ENCODE measurements at places on chromosomes 3 and 15. TPM values are rescaled to one million over a fixed set of nuclear protein-coding genes. Genes with fewer than 3 reads are reported as not detected.
A peak's percentile ranks its signal among the peaks of the same experiment; 100 is the strongest.

DNA sequence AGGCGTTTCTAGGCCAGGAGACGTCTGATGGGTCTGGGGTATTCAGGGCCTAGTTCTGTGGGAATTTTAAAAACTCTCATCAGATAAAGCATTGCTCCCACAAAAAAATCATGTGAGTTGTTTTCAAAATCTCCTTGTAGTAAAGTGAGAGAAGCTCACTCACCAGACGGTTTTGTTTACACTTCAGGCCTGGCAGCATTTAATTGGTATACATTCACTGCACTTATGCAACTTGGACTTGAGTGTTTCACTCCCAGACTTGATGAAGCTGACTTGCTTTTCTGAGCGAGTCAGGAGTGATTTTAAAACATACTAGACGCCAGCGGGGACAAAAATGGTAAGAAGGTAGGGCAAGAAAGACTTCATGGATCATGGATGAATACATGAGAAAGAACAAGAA is 75.2 kb downstream of the SLCO3A1 start:
- no peak overlapping the region for H3K27ac ChIP-seq
- no peak overlapping the region for H3K4me3 ChIP-seq
- no peak for DNase-seq

DNA sequence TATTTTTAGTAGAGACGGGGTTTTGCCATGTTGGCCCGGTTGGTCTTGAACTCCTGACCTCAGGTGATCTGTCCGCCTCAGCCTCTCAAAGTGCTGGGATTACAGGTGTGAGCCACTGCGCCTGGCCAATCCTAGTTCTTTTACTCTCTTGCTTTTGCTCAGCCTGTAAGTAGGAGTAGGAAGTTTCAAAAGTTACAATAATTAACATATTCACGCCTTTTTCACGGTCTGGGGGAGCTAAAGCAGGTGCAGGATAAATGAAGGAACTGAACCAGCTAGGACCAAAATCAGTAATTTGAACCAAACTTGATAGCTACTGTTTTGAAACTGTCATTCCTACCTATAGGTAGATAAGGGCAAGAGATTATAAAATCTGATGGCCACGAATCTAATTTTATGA is 98.5 kb downstream of the CACNA1D start:
- H3K27me3 ChIP-seq, result no peaks in the 10 kb centered on the region
- no peak for DNase-seq
- H3K27ac ChIP-seq, result no peak overlapping the region
- no peaks in the 10 kb centered on the region for H3K4me1 ChIP-seq
- H3K36me3 ChIP-seq, result no peaks in the 10 kb centered on the region

- no peak overlapping the region for H3K27ac ChIP-seq
- H3K4me1 ChIP-seq, result no peaks in the 10 kb centered on the region
- H3K36me3 ChIP-seq, result peaks cover 52% of the 10 kb centered on the region
- no peak for DNase-seq
Measured at GRCh38 chr3:158739078-158739477, 6.8 kb upstream of the RARRES1 start.

DNA sequence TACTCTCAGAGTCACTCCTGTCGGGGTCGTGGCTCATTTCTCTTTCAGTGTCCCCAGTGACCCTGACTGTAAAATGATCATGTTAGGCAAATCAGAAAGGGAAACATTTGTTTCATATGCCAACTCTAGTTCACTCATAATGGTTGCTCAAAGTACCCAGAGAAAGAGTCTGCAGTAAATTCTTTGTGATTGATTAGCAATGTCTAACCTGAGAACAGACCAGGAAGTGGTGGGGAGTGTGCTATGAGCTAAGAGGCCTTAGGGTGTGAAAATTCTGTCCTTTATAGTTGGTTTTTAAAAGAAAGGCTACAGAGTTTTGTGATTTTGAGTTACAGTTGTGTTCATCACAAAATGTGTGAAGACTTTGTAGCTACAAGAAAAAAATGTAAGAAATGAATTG is 108.9 kb downstream of the EDEM1 start:
- H3K27me3 ChIP-seq, result no peaks in the 10 kb centered on the region
- no peak overlapping the region for H3K4me3 ChIP-seq
- H3K27ac ChIP-seq, result no peak overlapping the region
- no peak for DNase-seq
- no peaks in the 10 kb centered on the region for H3K36me3 ChIP-seq

GRCh38 chr3:36944012-36944640 is 728 bp downstream of the TRANK1 start:
- DNase-seq, result peak; percentile 87
- no peaks in the 10 kb centered on the region for H3K36me3 ChIP-seq
- no peaks in the 10 kb centered on the region for H3K27me3 ChIP-seq
- peak overlapping the region; percentile 79 for H3K4me3 ChIP-seq

DNA sequence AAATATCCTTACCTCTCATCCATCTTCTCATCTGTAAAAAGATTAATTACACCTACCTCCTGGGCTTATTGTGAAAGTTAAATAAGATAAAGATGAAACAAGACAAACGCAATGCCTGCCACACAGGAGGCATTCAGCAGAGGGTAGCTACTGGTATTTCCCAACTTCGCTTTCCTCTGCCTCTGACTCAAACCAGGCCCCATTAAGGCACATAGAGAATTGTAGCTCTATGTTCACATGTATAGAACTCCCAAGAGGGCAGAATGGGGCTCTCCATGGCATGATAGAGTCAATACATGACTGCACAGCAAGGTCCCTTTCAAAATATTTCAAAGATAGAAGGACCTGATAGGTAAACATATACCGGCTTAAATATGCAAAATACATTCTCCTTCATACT is 1.4 kb downstream of the LYSMD2 start:
- no peak for DNase-seq
- H3K4me3 ChIP-seq, result peak overlapping the region; percentile 97
- no peaks in the 10 kb centered on the region for H3K27me3 ChIP-seq
- H3K4me1 ChIP-seq, result peaks cover 26% of the 10 kb centered on the region

DNA sequence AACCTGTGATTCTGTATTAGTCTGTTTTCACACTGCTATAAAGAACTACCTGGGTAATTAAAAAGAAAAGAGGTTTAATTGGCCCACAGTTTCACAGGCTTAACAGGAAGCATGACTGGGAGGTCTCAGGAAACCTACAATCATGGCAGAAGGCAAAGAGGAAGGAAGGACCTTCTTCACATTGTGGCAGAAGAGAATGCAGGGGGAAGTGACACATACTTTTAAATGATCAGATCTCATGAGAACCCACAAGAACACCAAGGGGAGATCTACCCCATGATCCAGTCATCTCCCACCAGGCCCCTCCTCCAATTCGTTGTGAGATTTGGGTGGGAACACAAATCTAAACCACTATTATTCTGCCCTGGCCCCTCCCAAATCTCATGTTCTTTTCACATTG is 6.1 kb downstream of the ZKSCAN7 start:
- H3K36me3 ChIP-seq, result peaks cover 4% of the 10 kb centered on the region
- H3K27ac ChIP-seq, result no peak overlapping the region
- no peaks in the 10 kb centered on the region for H3K27me3 ChIP-seq
- peaks cover 1% of the 10 kb centered on the region for H3K4me1 ChIP-seq

GRCh38 chr15:74983725-74984231 is 11.6 kb upstream of the SCAMP5 start:
- DNase-seq, result no peak
- no peaks in the 10 kb centered on the region for H3K27me3 ChIP-seq
- H3K4me1 ChIP-seq, result no peaks in the 10 kb centered on the region
- H3K36me3 ChIP-seq, result no peaks in the 10 kb centered on the region
- H3K27ac ChIP-seq, result no peak overlapping the region

DNA sequence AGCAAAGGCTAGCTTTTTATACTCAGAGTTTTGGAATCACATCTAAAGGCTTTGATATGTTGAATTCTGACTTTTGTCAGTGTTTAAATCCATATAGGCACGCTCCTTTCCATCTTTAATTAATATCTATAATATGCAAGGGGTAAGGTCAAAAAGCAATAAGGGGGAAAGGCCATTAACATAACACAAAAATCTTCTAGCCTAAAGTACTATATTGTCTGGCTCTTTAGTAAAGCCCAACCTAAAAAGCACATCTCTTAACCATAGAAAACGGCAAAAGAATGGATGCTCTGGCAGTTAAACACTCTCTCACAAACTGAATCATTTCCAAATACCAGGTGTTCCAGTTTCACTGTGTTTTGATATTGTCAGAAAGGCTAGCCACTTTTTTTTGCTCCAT is 76.4 kb downstream of the EFL1 start:
- DNase-seq, result no peak
- no peaks in the 10 kb centered on the region for H3K36me3 ChIP-seq
- H3K4me1 ChIP-seq, result peaks cover 18% of the 10 kb centered on the region

- DNase-seq, result no peak
- H3K36me3 ChIP-seq, result no peaks in the 10 kb centered on the region
- no peak overlapping the region for H3K4me3 ChIP-seq
Measured at GRCh38 chr3:136789976-136790375, 28.9 kb upstream of the SLC35G2 start.

DNA sequence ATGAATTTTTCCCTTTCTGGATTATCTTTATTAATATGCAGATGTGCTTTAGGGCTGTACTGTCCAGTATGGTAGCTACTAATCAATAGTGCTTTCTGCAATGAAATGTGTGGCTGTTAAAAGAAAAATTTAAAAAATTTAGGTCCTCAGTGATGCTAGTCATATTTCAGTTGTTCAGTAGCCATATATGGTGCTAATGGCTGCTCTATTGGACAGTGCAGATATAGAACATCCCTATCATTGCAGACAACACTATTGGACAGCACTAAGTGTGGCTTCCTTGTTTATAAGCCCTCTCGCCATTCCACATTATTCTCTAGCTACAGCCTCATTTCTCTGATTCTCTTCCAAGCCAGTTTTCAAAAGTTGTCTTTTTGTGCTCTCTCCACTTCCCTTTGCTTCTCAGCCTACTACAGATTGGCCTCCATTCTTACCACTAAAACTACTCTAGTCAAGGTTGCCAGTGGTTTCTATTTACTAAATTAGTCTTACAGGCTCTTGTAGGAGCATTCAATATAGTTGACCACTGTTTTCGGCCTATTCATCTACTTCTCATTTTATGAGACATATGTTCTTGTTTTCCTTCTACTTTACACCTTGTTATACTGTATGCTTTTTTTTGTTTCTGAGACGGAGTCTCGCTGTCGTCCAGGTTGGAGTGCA is 9.5 kb downstream of the MAPK6 start:
- no peak overlapping the region for H3K27ac ChIP-seq
- peaks cover 57% of the 10 kb centered on the region for H3K4me1 ChIP-seq
- H3K4me3 ChIP-seq, result no peak overlapping the region
- peaks cover 6% of the 10 kb centered on the region for H3K36me3 ChIP-seq
- H3K27me3 ChIP-seq, result no peaks in the 10 kb centered on the region

DNA sequence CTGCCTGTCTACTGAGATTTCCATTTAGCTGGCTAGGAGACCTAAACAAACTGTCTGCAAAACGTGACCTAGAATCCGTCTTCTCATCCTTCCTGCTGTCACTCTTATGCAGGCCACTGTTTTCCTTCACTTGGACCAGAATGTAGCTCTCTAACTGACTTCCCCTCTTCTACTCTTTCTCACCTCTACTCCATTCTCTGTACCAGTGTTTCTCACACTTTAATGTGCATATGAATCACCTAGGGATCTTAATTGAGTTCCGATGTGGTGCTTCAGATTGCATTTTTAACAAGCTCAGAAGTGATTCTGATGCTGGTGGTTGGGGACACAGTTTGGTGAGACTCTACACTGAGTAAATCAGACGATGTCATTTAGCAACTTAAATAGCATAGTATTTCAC is 1.6 kb upstream of the GBE1 start:
- DNase-seq, result no peak
- no peak overlapping the region for H3K27ac ChIP-seq
- H3K4me1 ChIP-seq, result peaks cover 24% of the 10 kb centered on the region
- H3K27me3 ChIP-seq, result no peaks in the 10 kb centered on the region

GRCh38 chr3:184562878-184563560 is 1.4 kb downstream of the EPHB3 start:
- no peak for DNase-seq
- H3K4me3 ChIP-seq, result peak overlapping the region; percentile 83
- no peaks in the 10 kb centered on the region for H3K27me3 ChIP-seq
- peak overlapping the region; percentile 89 for H3K27ac ChIP-seq
- H3K4me1 ChIP-seq, result peaks cover 84% of the 10 kb centered on the region
- no peaks in the 10 kb centered on the region for H3K36me3 ChIP-seq

DNA sequence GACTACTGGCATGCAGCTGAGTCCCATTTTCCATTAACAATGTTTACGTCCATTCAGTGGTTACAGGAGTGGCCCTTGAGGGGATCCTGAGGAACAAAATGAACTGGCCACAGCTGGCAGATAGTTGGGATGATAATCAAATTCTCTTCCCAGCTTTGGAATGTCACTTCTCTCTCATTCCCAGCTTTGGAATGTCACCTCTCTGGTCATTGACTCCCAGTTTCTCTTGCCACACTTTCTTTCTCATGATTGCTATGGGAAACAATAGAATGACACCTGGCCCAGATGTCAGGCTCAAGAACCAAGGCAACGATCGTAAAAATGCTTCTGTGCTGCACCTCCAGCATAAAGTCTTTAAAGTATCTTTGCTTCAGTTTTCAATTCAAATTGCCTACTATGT is 34.0 kb downstream of the ATP13A4 start:
- DNase-seq, result no peak
- no peaks in the 10 kb centered on the region for H3K36me3 ChIP-seq
- H3K4me3 ChIP-seq, result no peak overlapping the region
- no peak overlapping the region for H3K27ac ChIP-seq
- no peaks in the 10 kb centered on the region for H3K4me1 ChIP-seq

DNA sequence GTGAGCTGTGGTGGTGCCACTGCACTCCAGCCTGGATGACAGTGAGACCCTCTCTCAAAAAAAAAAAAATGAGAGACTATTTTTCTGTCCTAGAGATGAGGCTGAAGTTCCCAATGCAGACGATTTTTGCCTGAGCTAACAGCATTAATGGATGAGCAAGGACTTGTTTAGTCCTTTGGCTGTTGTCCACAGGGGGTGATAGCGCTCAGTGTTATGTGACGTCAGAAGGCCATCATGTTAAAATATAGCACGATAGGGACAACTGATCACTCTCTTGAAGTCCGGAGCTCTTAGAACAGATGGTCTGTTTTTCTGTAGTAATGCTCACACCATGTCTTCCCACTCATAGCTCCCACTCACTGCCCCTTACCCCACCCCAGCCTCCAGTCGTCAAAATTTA is 6.8 kb downstream of the TRNT1 start:
- H3K4me1 ChIP-seq, result peaks cover 5% of the 10 kb centered on the region
- no peak for DNase-seq
- H3K4me3 ChIP-seq, result no peak overlapping the region
- H3K27ac ChIP-seq, result no peak overlapping the region

DNA sequence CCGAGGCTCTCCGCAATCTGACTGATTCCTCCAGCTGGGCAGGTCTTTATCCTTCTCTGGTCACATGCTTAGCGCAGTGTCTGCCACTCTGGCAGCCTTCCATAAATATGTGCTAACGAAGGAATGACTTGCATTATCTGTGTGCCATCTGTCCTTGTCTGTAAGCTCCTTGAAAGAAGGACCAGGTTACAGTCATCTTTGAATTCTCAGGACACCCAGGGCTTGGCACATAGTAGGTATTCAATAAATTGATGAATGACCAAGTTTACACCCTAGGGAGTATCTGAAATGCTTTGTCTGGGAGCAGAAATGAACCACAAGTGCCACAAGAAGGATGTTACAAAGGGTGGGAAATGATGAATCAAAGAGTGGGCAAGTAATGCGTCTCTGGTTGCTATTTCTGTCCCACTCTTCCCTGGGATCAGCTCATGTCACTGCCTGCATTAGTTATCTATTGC is 16.5 kb upstream of the FAM3D start:
- H3K36me3 ChIP-seq, result no peaks in the 10 kb centered on the region
- no peak overlapping the region for H3K27ac ChIP-seq
- no peaks in the 10 kb centered on the region for H3K4me1 ChIP-seq
- H3K4me3 ChIP-seq, result no peak overlapping the region

The PRR23C gene
- not detected for total RNA-seq

The ACTC1 gene
- total RNA-seq, result not detected

The ITGA11 gene
- total RNA-seq, result 2.9 TPM

The GPR156 gene
- not detected for total RNA-seq

The PIGBOS1 gene
- 11.2 TPM for total RNA-seq

The ROPN1B gene
- not detected for total RNA-seq

The HAUS2 gene
- 22.0 TPM for total RNA-seq

The PLA2G4D gene
- total RNA-seq, result 1.2 TPM

The GOLGA8S gene
- total RNA-seq, result not detected

The PATL2 gene
- 3.1 TPM for total RNA-seq

Measured in stomach (tissue), 19 donors.